Choroid plexus epithelial cell (primary cell): ENCODE measurements at places on chromosomes 2 and 18.

DNA sequence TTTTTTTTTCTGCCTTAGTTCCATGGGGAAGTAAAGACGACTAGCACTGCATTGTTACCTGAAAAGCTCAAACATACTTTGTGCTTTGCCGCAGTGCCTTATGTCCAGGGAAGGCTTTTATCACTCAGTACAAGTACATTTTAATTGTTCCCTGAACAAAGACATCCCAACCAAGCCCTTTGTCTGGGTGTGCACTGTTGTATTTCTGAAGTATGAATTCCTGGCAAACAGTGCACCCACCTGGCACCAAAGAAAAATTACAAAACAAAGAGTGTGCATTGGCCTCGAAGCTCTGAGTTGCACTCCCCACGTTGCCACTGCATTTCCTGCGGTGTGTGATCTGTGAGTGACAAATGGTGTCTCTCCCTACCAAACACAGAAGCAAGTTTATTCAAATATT, 858.5 kb upstream of the PIK3C3 start:
- peak; percentile 76 for DNase-seq

GRCh38 chr2:196697825-196698224, 58.3 kb downstream of the CCDC150 start:
- DNase-seq = no peak

DNA sequence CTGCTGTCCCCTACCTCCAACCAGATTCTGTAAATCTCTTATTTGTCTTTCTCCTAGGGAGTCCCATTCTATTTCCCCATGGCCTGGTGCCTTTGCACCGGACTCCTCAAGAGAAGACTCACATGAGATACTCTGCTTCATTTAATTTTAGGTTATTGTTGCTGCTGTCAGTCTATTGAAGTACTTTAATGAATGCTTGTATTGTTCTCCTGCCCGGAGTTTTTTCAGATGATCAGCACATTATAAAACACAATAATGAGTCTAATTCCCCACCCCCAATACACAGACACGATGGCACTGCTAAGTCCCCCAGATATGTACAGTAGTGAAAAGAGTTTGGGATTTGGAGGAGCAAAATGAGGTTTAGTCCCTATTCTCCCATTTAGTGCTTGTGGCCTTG, 58.9 kb downstream of the HAUS1 start:
- no peak for DNase-seq

- DNase-seq = no peak
These were observed 53.5 kb downstream of the SLC4A1AP start for GRCh38 chr2:27717070-27717795.

DNA sequence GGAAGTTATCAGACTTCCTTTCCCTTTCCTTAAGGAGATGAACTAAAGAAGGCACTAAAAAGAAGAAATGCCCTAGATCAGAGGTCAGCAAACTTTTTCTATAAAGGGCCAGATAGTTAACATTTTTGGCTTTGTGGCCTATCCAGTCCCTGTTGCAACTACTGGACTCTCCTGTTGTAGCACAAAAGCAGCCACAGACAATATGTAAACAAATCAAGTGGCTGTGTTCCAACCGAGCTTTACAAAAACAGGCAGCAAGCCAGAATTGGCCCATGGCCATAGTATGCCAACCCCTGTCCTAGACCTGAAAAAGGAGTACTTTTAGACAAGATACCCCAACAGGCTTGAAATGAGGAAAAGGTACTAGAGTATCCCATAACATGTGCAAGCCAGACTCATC, 10.9 kb downstream of the NHEJ1 start:
- DNase-seq = peak; percentile 55

DNA sequence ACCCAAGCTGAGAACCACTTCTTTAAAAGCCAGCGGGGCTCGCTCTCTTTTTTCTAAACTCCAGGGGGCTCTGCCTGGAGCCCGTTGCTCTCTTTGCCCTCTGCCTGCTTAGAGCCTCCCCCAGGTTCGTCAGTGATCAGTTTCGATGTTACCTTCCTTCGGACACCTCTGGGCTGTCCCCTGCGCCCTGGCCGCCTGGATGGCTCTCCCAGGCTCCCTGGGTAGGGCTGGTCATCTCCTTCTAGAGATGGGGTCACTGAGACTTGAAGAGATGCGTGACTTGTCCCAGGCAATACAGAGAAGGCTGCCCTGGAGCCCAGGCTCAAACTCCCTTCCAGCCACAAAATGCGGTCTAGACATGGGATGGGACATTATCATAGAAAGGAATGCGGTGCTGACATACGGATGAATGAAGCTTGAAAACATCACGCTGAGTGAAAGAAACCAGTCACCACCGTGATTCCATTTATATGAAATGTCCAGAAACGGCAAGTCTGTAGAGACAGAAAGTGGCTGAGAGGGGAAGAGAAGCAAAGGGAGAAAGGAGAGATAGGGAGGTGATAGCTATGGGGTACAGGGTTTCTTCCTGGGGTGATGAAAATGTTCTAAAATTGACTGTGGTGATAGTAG, 14.6 kb downstream of the KCNF1 start:
- no peak for DNase-seq

DNA sequence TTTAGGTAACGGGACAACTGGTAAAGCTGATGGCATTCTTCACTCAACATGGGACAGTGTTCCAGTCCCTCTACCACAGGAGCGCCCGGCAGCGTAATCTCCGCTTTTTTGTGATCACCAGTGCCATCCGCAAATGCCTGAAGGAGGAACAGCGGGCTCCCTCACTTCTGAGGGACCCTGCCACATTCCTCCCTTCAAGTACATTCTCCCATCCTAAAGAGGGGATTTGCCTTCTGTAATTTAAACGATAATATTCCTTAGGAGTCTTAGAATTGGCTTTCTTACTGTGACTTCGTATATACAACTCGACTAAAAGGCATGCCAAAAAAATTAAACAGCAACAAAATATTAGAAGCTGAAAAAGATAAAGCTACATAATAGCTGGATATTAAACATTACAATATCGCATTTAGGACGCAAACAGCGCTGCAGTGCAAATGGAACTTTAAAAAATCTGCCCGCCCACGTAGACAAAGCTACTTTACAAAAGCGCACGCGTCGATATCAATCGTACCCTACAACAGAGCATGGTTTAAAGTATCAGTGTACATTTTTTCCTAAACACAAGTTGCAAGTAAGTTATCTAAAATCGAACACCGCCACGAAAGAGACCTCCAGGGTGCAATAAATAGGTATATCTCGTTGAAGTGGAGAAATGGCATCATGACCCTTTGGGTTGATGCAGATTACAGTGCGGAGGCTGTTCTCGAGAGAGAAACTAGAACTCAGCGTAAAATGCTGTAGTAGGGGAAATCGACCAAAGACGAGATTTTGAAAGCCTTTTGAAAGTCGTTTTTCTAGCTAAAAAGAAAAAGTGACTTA, 2.3 kb upstream of the VSNL1 start:
- DNase-seq = peak; percentile 26

DNA sequence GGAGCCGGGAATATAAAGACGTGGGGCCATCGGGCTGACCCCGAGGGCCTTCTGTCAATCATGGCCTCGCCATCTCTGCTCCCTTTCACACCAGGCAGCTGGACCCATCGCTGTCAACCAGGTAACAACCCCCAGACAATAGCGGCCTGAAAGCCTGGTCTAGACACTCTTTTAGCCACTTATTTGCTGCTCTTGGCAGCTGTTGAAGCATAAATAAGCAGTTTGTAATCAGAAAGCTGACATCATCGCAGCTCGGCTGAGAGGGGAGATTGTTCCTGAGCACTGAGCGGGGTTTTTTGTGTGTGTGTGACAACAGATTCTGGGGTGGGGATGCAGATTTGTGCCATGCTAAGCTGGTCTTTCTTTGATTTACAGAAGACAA, 423.6 kb upstream of the POU3F3 start:
- no peak for DNase-seq

GRCh38 chr2:175004730-175004979, 526 bp downstream of the CHN1 start:
- no peak for DNase-seq

GRCh38 chr2:199462956-199463692, 5.4 kb upstream of the SATB2 start:
- peak; percentile 38 for DNase-seq

- no peak for DNase-seq
These were observed 158.2 kb downstream of the TDRD15 start for GRCh38 chr2:21281791-21282514.

DNA sequence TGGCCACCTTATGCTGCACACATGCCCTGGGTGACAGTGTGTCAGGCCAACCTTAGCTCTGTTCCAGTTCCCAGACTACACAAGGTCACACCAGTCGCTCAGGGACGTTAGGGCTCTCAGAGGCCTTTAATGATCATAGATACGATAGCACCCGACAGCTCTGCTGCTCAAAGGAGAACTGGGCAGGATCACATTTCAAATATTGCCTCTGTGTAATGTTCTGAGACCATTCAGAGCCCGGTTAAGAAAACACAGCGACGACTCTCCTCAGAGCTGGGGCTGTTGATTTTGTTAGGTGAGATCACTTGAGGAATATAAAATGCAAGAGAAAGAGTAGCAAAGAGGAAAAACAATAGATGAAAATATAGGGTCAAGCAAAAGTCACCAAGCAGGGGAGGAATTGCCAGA, 166.6 kb upstream of the TANK start:
- peak; percentile 44 for DNase-seq

DNA sequence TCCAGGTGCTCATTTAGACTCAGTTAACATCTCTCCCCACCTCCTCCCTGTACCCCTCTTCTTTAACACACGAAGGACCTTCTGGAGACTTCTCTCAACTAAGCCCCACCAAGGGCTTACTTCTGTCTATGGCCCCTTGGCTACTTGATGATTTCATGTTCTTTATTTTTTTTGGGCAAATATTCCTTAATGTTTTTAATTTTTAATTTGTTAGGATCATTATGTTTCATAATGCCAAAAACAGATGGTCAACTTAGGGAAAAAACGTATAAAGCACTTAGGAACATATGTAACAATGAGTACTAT, 25.9 kb downstream of the IL37 start:
- DNase-seq = no peak

GRCh38 chr18:63440881-63441280, 18.6 kb upstream of the VPS4B start:
- no peak for DNase-seq

GRCh38 chr2:16179701-16180416, 239.5 kb downstream of the MYCN start:
- no peak for DNase-seq

DNA sequence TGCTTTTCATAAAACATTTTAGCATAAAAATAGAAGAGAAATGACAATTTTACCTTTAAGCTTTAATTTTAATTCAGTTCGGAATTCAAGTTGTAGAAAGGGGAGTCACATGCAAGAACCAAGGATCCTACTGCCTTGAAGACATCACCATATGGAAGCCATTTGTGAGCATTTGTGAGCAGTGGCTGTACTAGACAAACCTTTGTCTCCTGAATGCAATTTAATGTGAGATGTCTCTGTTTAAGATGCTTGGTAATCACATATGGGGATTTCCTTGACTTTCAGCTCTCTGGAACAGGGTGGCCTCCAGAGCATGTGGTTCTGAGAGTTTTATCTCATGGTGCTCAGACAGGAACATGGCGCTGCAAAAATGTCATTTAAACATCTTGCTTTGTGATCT, 421.8 kb downstream of the NYAP2 start:
- no peak for DNase-seq

DNA sequence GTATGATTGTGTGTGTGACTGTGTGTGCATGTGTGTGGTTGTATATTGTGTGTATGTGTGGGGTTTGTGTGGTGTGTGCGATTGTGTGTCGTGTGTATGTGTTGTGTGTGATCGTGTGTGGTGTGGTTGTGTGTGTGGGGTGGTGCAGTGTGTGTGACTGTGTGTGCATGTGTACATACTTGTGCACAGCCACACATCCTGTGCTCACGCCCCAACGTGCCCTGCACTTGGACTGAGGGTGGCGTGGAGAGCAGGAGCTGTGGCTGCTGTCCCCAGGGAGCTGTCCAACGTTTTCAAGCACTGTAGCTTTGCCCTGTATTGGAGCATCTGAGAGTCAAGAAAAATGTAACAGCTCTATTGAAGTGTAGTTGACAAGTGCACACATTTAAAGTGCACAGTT, 243.2 kb upstream of the HDAC4 start:
- DNase-seq = peak; percentile 4

DNA sequence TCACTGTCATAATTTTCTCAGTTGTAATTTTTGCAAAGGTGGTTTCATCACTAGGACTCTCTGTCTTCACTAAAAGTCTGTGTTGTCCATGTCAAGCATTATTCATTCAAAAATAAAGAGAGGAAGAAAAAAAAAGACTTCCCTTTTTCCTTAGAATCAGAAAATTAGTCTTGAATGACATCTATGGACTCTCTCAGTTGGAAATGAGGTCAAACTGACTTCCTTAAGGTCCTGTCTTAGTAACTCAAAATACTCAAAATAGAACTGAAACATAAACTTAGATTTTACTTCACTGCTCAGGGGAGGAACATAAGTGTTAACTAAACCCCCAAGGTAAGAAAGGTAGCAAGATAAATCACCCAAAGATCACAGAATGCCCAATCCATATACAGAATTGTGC, 2.2 kb upstream of the ZNF407 start:
- DNase-seq = no peak

GRCh38 chr18:40402052-40402451, 1553.0 kb upstream of the PIK3C3 start:
- DNase-seq = no peak

DNA sequence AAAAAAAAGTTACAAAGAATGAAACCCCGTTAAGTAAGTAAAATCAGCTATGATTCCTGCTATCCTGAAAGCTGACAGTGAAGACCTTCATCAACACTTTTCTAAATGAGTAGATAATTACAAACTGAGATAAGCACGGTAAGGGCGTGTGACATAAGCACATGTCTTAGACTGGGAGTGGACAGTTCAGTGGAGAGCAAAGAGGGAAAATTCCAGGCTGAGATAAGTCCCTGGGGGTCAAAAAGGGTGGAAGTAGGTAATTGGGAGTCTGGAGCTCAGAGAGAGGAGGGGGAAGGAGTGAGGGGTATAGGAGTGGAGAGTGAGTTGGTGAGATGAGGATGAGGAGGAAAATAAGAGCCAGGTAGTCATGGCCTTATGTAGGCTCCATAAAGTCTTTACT, 4.4 kb upstream of the IL1A start:
- no peak for DNase-seq

- no peak for DNase-seq
These were observed 37.1 kb downstream of the BCL2L11 start for GRCh38 chr2:111157798-111158197.

GRCh38 chr2:139271149-139271548, 491.0 kb upstream of the NXPH2 start:
- no peak for DNase-seq

GRCh38 chr2:164560181-164560792, 61.0 kb downstream of the GRB14 start:
- DNase-seq = peak; percentile 66

DNA sequence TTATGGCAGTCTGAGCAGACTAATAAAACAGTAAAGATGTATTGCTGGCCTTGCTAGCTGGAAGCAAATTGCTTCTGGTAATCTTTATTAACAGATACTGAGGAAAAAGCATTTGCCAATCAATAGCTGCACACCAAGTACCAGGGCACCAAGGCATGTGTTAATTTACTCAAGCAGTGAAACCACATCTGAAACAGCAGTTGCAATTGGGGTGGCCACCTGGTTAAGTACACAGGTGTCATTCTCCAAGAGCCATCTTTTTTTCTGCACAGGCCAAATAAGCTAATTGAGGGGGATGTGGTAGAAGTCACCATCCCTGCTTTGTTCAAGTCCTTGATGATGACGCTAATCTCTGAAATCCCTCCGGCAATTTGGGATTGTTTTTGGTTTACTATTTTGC, 8.6 kb upstream of the SEH1L start:
- DNase-seq = no peak

- DNase-seq = no peak
These were observed 621 bp downstream of the TXNL1 start for GRCh38 chr18:56637711-56638231.
